ENCODE measurements at places on chromosomes 2 and 18.

GRCh38 chr2:12536976-12537375, 179.8 kb upstream of the TRIB2 start:
- no peak for DNase-seq

DNA sequence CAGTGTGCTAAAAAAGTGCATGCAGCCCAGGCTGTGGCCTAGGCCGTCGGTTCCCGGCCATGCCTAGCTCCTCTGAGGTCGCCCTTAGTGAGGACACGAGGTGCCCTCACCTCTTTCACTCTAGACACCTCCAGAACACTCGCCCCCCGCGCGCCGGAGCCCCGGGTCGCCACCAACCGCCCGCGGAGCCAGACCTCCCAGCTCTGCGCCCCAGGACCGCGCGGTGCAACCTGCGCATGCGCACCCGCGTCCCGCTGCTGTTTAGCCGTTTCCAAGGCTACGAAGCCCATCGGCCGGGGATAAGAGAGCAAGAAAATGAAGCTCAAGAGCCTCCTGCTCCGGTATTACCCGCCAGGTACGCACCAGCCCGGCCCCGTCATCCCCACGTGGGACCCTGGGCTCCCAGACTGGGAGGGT, at the start of gene DAW1:
Gene DAW1, plus strand, starts transcription at position 257 of the 417 bp plus-strand sequence. Its CDS starts 59 bp downstream, at position 316.
- peak; percentile 60 for DNase-seq

- no peak for DNase-seq
Observed at GRCh38 chr2:46555011-46555410, 75.6 kb downstream of the TMEM247 start.

GRCh38 chr2:232320443-232320803, 58.1 kb upstream of the ALPP start:
- no peak for DNase-seq

DNA sequence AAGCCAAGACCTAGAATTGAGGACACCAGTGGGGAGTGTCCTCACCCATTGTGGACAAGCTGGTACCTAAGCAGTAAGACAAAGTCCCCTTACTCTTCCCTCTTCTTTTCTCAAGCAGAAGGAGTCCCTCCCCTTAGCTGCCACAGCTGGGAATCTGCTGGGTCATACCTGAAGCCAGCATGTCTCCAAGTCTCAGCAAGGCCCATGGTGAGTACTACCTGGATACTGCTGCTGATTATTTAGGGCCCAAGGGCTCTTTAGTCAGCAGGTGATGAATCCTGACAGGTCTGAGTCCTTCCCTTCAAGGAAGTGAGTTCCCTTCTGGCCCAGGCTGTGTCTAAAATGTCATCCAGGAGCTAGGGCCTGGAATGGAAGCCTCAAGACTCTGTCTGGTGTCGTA, 198.6 kb upstream of the STK17B start:
- no peak for DNase-seq

All from stimulated activated effector memory CD8-positive, alpha-beta T cell treated with anti-CD3 and anti-CD28 coated beads, Interleukin-12 subunit alpha, Interleukin-12 subunit beta, amount 100 ng/mL, for 72 hours (primary cell).